Aorta (tissue), 5 donors: ENCODE measurements at places on chromosomes 7 and 10. TPM values are rescaled to one million over a fixed set of nuclear protein-coding genes. Genes with fewer than 3 reads are reported as not detected.

Gene CARD11
- total RNA-seq, result 1.9 TPM

Gene OPN1SW
- not detected for total RNA-seq

Gene CPN1
- not detected for total RNA-seq

Gene EMX2
- 1.6 TPM for total RNA-seq

Gene ELN
- 556 TPM for total RNA-seq

Gene RALA
- total RNA-seq, result 22.1 TPM
